Caki2 (cell line): ENCODE measurements at places on chromosomes 7 and 10. TPM values are rescaled to one million over a fixed set of nuclear protein-coding genes. Genes with fewer than 3 reads are reported as not detected.

DNA sequence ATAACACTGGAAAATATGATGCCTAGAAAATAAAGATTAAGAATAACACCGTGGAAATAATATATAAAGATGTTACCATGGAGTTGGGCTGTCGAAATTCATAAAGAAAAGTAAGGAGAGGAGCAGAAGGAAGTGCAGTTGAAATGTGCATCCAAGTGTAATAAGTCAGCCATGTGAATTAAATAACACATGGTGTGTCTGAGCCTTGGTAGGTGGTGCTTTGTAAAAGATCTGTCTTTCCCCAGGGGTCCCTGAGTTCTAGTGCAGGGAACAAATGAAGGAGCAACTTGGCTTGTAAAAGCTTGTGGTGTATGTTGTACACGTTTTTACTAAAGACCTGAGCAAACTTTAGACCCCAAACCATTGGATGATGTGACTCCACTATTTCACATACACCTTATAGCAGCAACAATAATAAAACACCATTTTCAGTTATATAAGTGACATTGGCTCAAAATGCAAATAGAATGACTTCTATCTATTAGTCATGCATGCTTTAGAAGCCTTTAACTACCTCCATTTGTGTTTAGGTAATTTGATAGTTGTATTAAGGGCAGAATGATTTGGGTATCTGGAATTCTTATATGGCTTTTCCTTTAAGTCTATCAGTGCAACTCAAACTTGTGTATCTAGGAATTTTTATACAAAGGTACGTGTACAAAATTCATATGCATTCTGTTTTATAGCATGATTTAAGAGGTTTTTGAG is 11.3 kb downstream of the STARD3NL start:
- no peak for DNase-seq

- peak; percentile 61 for DNase-seq
Measured at GRCh38 chr10:103598654-103599115, 105.2 kb downstream of the NEURL1 start.

DNA sequence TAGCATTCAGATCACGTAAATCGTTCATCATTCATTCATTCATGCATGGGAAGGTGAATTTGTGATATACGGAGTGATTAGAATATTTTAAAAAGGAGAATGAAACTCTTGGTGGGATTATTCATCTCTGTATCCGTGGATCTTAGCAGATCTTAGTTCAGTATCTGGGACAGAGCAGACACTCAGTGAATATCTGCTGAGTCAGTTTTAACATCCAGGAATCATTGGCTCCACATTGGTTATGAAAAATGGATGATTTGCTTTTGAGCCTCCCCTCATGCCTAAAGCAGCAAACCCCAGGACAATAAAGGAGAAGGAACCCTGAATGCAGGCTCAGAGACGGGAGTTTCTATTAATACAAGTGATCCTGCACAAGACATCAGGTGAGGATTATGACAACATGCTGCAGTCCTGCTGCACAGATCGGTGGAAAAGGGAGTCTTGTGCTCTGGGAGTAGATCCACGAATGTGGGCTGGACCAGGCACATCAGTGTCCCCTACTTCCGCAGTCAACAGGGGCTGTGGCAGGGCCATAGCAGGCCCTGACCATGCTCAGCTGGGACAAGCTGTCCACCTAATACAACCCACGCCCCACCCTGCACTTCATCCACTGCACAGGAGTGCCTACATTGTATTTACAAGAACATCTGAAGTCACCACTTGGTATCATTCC is 26.9 kb upstream of the FIGNL1 start:
- no peak for DNase-seq

The SPDYE6 gene
- total RNA-seq, result not detected in 2 replicates

DNA sequence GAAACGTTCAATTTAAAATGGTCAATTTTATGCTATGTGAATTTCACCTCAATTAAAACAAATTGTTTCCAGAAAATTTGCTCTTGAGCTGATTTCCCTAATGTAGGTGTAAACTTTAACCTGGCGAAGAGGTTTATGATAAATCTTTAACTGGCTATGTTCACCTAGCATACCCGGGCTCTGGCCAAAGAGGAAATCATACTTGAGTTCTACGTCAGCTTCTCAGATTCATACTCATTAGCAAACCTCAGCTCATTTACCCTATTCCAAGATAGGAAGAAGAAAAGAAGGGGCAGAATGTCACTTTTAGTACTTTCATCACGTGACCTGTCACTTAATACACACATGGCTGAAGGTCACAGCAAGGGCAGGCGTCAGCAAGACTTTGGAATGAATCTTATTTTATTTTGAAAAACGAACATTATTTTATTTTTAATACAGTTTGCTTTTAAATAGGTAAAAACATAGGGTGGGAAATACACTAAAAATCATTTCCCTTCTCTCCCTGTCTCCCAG is 97.0 kb downstream of the ABLIM1 start:
- no peak for DNase-seq

The ANKRD7 gene
- total RNA-seq, result 1.9 and 4.0 TPM in 2 replicates

DNA sequence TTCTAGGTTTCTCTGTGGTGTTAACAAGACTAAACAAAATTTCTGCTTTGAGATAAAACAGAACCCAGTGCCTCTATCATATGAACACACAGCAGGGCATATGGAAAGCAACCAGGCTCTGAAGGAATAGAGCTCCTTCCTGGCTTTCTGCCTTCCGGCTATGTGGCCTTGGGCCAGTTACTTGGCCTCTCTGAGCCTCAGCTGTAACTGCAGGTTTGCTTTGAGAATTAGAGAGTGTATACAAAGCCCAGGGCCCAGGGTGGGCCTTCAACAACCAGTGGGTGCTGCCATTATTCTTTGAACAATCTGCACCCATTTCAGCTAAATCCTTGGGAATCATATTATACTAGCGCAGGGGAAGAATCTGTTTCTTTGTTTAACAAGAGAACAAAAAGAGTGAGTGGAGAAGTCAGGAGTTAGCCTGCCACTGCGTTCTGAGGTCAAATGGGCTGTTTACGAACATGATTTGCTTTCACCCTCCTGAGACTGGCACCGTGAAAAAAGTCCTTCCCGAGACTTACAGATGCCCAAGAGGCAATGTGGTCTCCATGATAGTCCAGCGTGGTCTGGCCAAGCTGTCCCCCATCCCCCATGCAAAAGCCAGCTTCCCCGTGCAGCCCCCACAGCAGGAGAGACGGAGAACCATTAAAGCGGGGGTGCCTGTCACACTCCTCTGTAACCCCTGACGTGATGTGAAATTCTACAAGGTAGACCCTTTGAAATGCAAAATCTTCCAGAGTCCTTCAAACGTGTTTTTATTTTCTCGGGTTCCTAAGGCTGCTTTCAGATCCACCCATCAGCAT is 4.9 kb downstream of the FAM53B start:
- no peak for DNase-seq
